A549 treated with AZD2906 at 1 μM for 4 hours (cell line): ENCODE measurements at places on chromosomes 3 and 15. TPM values are rescaled to one million over a fixed set of nuclear protein-coding genes. Genes with fewer than 3 reads are reported as not detected.

Gene AADAC
- total RNA-seq: 9.2 to 11.5 TPM (median 10.1 TPM) in 5 replicates

Gene XYLB
- total RNA-seq: 3.1 to 4.3 TPM (median 3.4 TPM) in 5 replicates

Gene IVD
- 11.1 to 12.9 TPM (median 11.7 TPM) in 5 replicates for total RNA-seq

Gene DNASE1L3
- 0.05 to 0.11 TPM (median 0.10 TPM) in 4 of 5 replicates, not detected in the other for total RNA-seq

Gene SHC4
- 0.61 to 1.2 TPM (median 0.77 TPM) in 5 replicates for total RNA-seq

Gene SPRED1
- 7.0 to 8.4 TPM (median 8.0 TPM) in 5 replicates for total RNA-seq

Gene MANF
- total RNA-seq: 88.1 to 114 TPM (median 107 TPM) in 5 replicates

Gene CYP1A2
- total RNA-seq: not detected in 5 replicates

Gene MGLL
- total RNA-seq: 64.4 to 75.1 TPM (median 70.0 TPM) in 5 replicates

Gene RGMA
- 0.20 to 0.49 TPM (median 0.37 TPM) in 5 replicates for total RNA-seq

Gene PRRT3
- 1.2 to 1.9 TPM (median 1.8 TPM) in 5 replicates for total RNA-seq

Gene SPESP1
- total RNA-seq: not detected in 5 replicates

Gene TMC3
- total RNA-seq: not detected in 5 replicates

Gene LSAMP
- 0.03 to 0.11 TPM (median 0.06 TPM) in 5 replicates for total RNA-seq

Gene ASB14
- not detected in 5 replicates for total RNA-seq

Gene MRPL3
- total RNA-seq: 88.8 to 112 TPM (median 91.0 TPM) in 5 replicates

Gene RETNLB
- not detected in 5 replicates for total RNA-seq

Gene TNFSF10
- total RNA-seq: 0.06 to 0.25 TPM (median 0.16 TPM) in 4 of 5 replicates, not detected in the other

Gene RBM6
- total RNA-seq: 22.2 to 25.2 TPM (median 23.7 TPM) in 5 replicates

Gene ROPN1B
- not detected in 5 replicates for total RNA-seq

Gene C2CD4B
- total RNA-seq: 0.10 to 0.37 TPM (median 0.24 TPM) in 5 replicates

Gene LRRIQ4
- not detected in 5 replicates for total RNA-seq

Gene GOLGA6D
- total RNA-seq: 0.02 to 0.03 TPM in 2 of 5 replicates, not detected in the others

Gene CCR5
- total RNA-seq: not detected in 5 replicates

Gene DIPK2A
- total RNA-seq: 5.2 to 6.3 TPM (median 5.8 TPM) in 5 replicates

Gene EFHB
- 0.79 to 1.5 TPM (median 1.2 TPM) in 5 replicates for total RNA-seq

Gene AGTR1
- total RNA-seq: 0.45 to 0.76 TPM (median 0.61 TPM) in 5 replicates
